Amniotic stem cell (primary cell): ENCODE measurements at places on chromosomes 1 and 21.

GRCh38 chr1:56394298-56394697 lies 185.1 kb downstream of the PLPP3 start:
- DNase-seq: no peak

GRCh38 chr1:172650474-172651193 lies 8.3 kb upstream of the FASLG start:
- DNase-seq: no peak

DNA sequence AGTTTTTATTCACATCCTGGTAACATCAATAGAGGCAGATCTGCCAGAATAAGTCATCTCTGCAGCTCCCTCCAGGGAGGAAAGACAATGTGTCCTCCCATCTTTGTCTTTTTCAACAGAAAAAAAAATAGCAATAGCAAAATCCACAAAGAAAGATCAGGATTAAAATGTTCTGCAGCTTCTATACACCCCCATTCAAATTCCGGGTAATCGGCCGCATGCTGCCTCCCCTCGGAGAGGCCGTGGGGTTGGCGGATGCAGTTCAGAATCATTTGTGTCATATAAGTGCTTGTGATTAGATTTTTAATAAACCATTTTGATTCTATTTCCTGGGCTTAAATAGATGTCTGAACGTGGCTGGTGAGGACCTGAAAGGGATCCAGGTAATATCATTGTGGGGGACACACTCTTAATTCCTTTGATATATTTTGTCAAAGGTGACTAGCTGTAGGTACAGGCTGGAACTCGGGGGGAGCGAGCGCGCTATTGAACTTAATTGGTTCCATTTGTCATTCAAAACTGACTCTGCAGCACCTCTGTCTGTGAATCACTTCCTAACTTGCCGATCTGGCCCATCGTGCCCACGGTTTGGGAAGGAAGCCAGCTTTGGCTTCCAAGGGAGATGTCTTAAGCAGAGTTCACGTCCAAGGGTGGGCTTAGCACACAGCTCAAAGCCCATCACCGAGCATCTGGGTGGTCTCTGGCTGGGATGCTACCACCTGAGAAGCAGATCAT lies 85.6 kb upstream of the ARHGEF16 start:
- DNase-seq: no peak

DNA sequence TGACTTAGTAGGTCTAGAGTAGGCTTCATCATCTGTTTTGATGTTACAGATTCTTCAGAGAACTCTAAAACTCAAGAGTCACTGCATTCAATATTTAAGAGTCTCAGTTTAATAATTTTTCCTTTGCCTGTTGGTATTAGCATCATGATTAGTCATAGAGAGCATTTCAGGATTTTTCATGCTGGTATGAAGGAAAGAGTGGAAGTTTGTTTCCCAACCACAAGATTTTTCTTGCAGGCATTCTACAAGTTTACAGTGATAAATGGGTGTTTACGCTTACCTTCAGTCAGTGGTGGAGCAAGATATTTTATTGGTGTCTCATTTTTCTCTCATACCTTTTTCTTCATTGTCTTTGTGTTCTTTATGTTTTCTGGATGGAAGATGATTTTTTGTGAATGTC lies 58.4 kb upstream of the MYOCOS start:
- DNase-seq: no peak

DNA sequence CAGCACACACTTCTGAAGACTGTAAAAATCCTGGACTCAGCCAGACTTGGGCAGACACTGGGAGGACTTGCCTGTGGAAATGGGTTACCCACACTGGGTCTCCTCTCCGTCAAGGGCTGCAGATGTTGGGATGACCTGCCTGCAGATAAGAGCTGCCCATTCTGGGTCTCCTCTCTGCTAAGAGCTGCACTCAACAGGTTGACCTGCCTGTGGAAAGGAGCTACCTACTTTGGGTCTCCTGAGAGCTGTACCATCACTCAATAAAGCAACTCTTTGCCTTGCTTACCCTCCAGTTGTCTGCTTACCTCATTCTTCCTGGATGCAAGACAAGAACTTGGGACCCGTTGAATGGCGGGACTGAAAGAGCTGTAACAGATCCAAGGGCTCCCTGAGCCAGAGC lies 28.2 kb downstream of the ZCCHC17 start:
- DNase-seq: no peak

- no peak for DNase-seq
These were observed 10.1 kb upstream of the ZNF362 start for GRCh38 chr1:33246171-33246570.

- no peak for DNase-seq
These were observed 69.4 kb downstream of the RGS21 start for GRCh38 chr1:192386051-192386650.

- DNase-seq: no peak
These were observed 132.6 kb downstream of the NTPCR start for GRCh38 chr1:233082778-233083550.

DNA sequence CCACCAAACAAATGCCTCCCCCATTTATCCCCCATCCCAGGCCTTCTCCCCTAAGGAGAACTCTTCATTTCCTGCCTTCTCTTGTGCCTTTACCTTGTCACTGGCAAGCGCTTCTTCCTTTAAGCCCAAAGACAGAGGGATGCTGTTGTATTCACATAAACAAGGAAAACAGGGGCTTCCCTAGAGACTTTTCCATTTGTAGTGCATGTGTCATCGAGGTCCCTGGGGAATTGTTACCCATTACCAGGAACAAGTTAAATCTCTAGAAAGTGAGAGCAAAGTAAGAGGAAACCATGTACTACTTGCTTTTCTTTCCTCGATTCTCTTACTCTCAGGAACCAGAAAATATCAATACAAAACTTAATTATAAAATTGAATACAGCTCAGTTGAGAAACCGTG lies 114.4 kb upstream of the DPT start:
- no peak for DNase-seq

DNA sequence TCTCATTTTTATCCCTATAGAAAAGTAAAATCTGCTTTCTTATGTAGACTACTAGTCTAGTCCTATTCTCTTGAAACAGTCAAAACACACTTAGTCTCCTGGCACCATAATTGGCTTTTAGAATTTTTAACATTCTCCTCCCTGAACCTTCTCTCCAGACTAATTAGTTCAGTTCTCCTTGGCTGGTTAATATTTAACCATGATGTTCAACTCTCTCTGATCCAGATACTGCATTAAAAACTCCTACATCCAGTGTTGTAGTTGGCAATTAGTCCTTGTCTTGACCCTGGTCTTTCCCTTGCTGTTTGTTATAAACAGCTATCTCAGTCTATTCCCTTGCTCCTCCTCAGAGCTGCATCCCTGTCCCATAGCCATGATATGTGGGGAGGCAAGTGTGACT lies 422.9 kb upstream of the BEND5 start:
- DNase-seq: no peak

DNA sequence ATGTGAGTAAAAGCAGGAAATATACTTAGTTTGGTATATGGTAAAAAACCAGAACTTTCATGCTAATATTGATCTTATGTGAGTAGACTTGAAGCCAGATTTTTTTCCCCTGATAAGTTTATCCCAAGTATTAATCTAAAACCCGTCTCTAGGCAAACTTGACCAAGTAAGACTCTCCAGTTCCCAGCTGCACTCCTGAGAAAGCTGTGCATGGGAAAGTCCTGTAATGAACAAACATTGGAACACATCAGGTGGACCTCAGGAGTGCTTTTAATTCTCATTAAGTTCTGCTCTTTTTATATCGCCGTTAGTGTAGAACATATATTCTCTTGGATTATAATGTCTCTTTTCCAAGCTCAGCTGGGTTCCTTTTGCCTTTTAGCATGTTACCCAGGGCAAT lies 105.0 kb downstream of the CD247 start:
- no peak for DNase-seq

GRCh38 chr1:207890136-207890738 lies 20.7 kb downstream of the CD34 start:
- DNase-seq: no peak

- no peak for DNase-seq
These were observed 13.9 kb upstream of the BTG2 start for GRCh38 chr1:203291201-203292096.

DNA sequence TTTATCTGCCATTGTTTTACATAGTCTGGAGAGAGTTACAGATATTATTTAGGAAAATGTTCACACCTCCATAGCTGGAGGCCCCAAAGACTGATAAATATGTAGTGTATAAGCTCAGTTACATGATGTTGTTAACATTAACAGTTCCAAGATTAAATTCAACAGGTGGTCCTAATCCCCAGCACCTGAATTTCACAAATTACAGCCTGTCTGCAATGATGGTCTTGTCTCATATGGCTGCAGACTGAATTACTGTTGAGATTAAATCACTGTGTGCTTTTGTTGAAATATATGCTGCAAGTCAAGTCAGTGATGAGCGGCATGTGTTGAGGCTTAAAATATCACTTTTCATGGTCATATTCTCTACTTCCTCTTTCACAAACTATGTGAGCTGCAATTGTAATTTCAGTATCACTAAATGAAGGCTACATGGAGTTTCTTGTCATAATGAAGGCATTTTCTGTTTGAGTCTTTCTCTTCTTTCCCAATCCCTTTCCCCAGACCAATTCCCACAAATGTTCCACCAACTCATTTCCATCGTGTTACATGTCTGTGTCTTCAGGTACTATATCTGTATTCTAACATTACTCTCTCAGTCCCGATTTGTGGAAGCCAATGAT lies 4.2 kb downstream of the ST6GALNAC5 start:
- no peak for DNase-seq

GRCh38 chr1:12567288-12567819 lies 50.7 kb downstream of the DHRS3 start:
- no peak for DNase-seq

GRCh38 chr1:241456743-241457142 lies 62.8 kb downstream of the FH start:
- DNase-seq: no peak

DNA sequence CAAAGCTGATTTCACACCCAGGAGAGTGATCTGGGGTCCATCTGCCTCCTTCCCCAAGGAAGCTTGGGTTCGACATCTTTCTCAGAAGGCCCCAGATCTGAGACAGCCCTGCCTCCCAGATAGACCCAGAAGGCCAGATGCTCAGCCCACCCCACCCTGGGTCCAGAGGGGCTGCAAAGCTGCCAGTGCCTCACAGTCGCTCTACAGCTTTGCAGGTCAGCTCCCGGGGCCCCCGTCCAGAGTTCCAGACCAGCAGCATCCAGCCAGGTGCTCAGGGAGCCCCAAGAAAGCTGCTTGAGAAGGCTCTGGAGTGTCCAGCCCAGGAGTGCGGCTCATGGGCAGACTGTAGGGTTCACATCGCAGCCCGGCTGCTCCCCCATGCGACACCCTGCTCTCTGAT lies 142.8 kb upstream of the ARHGEF16 start:
- no peak for DNase-seq

GRCh38 chr1:160862203-160863060 lies at the start of gene CD244:
TSS of gene CD244 (minus strand) at chr1:160862887. CDS start at chr1:160862677, 210 bp downstream.
- DNase-seq: no peak

DNA sequence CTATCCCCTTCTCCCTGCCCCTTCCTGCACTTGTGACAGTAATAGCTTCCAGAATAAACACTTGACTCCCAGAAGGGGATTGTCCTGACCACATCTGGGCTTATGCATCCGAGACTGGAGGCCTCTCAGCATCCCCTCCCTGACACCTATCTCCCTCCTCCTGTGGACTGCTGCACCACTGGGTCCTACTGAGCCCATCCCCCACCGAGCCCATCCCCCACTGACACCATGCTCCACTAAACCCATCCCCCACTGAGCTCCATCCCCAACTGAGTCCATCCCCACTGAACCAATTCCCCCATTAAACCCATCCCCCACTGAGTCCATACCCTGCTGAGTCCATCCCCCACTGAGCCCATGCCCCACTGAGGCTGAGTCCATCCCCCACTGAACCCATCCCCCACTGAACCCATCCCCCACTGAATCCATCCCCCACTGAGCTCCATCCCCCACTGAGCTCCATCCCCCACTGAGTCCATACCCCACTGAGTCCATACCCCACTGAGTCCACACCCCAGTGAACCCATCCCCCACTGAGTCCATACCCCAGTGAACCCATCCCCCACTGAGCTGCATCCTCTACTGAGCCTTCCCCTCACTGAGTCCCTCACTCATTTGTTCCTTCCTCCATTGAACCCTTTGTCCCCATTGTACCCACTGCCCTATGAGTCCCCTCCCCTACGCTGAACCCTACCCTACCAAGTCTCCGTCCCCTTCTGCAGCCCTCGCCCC lies 5.6 kb downstream of the PDZK1IP1 start:
- DNase-seq: no peak

GRCh38 chr1:9253004-9253403 lies 18.4 kb downstream of the H6PD start:
- DNase-seq: no peak

GRCh38 chr1:229254910-229255541 lies 15.9 kb upstream of the RAB4A start:
- DNase-seq: no peak

DNA sequence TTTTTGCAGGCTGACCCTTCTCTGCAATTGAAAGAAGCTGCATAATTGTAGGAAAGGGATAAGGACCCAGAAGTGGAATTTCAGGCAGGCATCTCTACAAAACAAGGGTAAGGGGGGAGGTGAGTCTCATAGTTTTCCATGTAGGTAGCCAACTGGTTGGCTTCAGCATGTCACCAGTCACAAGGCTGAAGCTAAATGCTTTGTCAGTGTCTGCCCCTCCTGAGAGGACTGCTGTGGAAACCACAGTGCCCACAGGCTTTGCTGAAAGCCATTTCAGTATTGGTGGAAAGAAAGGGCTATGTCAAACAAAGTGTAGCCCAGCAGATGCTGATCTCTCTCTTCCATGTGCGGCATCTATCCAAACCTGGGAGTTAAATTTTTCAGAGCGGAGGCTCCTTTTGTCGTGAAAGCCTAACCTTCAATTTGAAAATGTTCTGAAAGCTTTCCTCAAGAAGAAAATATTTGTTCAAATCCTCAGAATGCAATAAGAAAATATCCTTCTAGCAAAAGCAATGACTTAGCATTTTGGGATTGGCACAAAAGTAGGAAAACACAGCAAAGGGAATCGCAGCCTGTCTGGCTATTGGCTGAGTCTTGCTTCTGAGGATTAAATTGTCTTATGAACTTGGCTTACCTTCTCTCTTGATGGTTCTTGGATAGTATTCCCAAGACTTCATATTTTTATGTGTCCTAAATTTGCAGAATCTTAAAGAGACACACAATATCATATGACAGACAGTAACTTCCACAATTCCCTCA lies 591.7 kb downstream of the PLPP3 start:
- DNase-seq: no peak

- DNase-seq: no peak
These were observed 102.3 kb upstream of the NEK7 start for GRCh38 chr1:198054510-198054909.

GRCh38 chr1:236282425-236282716 lies 613 bp upstream of the ERO1B start:
- no peak for DNase-seq

GRCh38 chr1:84570436-84571149 lies 3.6 kb downstream of the CTBS start:
- DNase-seq: no peak

- DNase-seq: no peak
These were observed 854 bp upstream of the ZRANB2 start for GRCh38 chr1:71081697-71082080.

- DNase-seq: no peak
These were observed 170.4 kb downstream of the TGFBR3 start for GRCh38 chr1:91715416-91716000.

- DNase-seq: no peak
These were observed 24.0 kb downstream of the TMEM53 start for GRCh38 chr1:44650159-44650831.

- DNase-seq: no peak
These were observed 118.2 kb downstream of the RRAGC start for GRCh38 chr1:38741341-38741740.

- no peak for DNase-seq
These were observed 518.5 kb downstream of the PLPP3 start for GRCh38 chr1:56060906-56061305.

GRCh38 chr1:35650416-35650815 lies 9.1 kb upstream of the PSMB2 start:
- no peak for DNase-seq

- DNase-seq: no peak
These were observed 84.7 kb downstream of the BRINP2 start for GRCh38 chr1:177255411-177255810.
